Psoas muscle (tissue), 8 donors: ENCODE measurements at places on chromosomes 13 and 19. TPM values are rescaled to one million over a fixed set of nuclear protein-coding genes. Genes with fewer than 3 reads are reported as not detected.
A peak's percentile ranks its signal among the peaks of the same experiment; 100 is the strongest.

Gene NXNL1
- total RNA-seq = 0.43 TPM

Gene ZNF808
- total RNA-seq = 7.5 TPM

Gene NCAN
- total RNA-seq = not detected

Gene PSG11
- total RNA-seq = not detected

GRCh38 chr19:16714702-16715287 is 4.9 kb upstream of the NWD1 start:
- no peak overlapping the region for H3K27ac ChIP-seq
- no peaks in the 10 kb centered on the region for H3K27me3 ChIP-seq
- DNase-seq = peak; percentile 56
- no peak overlapping the region for H3K4me3 ChIP-seq
- no peaks in the 10 kb centered on the region for H3K36me3 ChIP-seq
- H3K4me1 ChIP-seq = no peaks in the 10 kb centered on the region

DNA sequence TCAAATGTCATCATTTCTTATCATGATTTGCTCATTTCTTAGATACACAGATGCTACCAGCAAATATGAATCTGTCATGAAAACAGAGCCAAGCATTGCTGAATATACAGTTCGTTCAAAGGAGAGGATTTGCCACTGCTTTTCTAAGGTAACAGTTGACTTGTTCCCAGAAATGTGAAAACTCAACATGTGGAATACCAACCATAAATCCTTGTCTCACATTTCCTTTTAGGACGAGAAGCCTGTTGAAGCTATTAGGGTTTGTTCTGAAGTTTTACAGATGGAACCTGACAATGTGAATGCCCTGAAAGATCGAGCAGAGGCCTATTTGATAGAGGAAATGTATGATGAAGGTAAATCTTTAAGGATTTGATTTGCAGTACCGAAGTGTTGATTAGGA is 86.7 kb downstream of the DNAJC3 start:
- no peaks in the 10 kb centered on the region for H3K27me3 ChIP-seq
- DNase-seq = no peak
- no peak overlapping the region for H3K4me3 ChIP-seq

GRCh38 chr19:48713041-48713863 is 6.3 kb downstream of the MAMSTR start:
- peak overlapping the region; percentile 91 for H3K27ac ChIP-seq
- no peak for DNase-seq
- H3K4me3 ChIP-seq = peak overlapping the region; percentile 78
- peaks cover 17% of the 10 kb centered on the region for H3K36me3 ChIP-seq
- peaks cover 35% of the 10 kb centered on the region for H3K4me1 ChIP-seq

DNA sequence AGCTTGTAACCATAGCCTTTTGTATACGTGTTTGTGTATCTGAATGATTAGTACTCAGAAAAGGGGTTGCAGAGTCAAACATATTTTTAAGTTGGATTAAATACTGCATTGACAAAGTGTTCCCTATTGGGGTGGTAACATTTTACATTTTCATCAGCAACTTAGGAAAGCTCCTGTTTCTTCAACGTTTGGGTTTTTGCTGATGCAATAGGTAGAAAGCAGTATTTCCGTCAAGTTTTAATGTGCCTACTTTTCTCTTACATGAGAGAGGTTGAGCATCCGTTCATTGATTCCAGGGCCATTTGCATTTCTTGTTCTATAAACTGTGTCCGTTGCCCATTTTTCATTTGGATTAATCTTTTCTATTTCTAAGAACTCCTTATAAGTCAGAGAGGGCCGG is 56.2 kb downstream of the SKA3 start:
- no peak for DNase-seq
- H3K4me1 ChIP-seq = no peaks in the 10 kb centered on the region
- no peaks in the 10 kb centered on the region for H3K27me3 ChIP-seq
- no peak overlapping the region for H3K27ac ChIP-seq

DNA sequence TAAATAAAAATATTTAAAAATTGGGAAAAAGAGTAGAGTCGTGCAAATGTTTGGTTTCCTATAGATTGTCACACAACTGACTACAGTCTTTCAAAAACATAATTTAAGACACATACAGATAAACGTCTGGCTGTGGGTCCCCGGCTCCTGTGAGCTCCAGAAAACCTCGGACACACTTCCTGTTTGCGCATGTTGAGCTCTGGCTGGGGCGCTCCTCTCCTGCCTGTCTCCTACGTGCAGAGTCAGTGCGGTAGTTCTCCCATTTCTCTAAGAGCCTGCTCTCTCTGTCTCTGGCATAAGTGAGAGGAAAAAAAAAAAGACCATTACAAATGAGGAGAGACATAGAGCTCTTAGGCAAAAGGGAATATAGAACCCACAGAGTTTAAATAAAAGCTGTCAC is 128.2 kb upstream of the OBI1 start:
- H3K4me1 ChIP-seq = no peaks in the 10 kb centered on the region
- H3K36me3 ChIP-seq = no peaks in the 10 kb centered on the region
- DNase-seq = no peak
- no peak overlapping the region for H3K4me3 ChIP-seq
- no peak overlapping the region for H3K27ac ChIP-seq

DNA sequence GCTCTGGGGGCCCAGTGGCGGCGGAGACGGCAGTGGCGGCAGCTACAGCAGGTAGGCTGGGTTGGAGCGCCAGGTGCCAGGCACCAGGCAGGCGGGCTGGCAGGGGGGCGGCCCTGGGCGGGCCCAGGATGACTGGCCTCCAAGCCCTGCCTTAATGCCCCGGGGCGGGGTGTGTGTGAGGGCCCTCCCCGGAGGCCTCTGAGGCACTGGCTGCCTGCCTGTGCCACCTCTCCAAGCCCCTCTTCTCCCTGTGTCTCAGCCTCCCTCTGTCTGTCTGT is at the start of gene KLK11:
Gene KLK11 (minus strand): TSS at position 63 of the 278 bp plus-strand sequence. CDS start 985 bp downstream, outside the sequence.
- H3K27ac ChIP-seq = no peak within 1 kb of the TSS
- no peak for DNase-seq
- no peaks in the 10 kb centered on the region for H3K27me3 ChIP-seq
- peak within 1 kb of the TSS; percentile 32 for H3K4me3 ChIP-seq
- no peaks in the 10 kb centered on the region for H3K36me3 ChIP-seq

GRCh38 chr13:69109891-69110525 is 997.6 kb upstream of the ATXN8OS start:
- H3K36me3 ChIP-seq = no peaks in the 10 kb centered on the region
- H3K27me3 ChIP-seq = no peaks in the 10 kb centered on the region
- H3K27ac ChIP-seq = no peak overlapping the region
- no peak overlapping the region for H3K4me3 ChIP-seq
